ENCODE measurements at places on chromosomes 6 and 20.
A peak's percentile ranks its signal among the peaks of the same experiment; 100 is the strongest.

- no peaks in the 10 kb centered on the region for H3K4me1 ChIP-seq
- H3K36me3 ChIP-seq, result no peaks in the 10 kb centered on the region
- no peak overlapping the region for H3K27ac ChIP-seq
- DNase-seq, result peak; percentile 10
- no peaks in the 10 kb centered on the region for H3K27me3 ChIP-seq
Measured at GRCh38 chr6:97215157-97215769, 67.8 kb downstream of the MMS22L start.

GRCh38 chr6:69368613-69369012 lies 428.2 kb downstream of the LMBRD1 start:
- H3K27me3 ChIP-seq, result no peaks in the 10 kb centered on the region
- no peaks in the 10 kb centered on the region for H3K4me1 ChIP-seq
- no peak overlapping the region for H3K27ac ChIP-seq

- H3K27me3 ChIP-seq, result peaks cover 13% of the 10 kb centered on the region
- H3K27ac ChIP-seq, result no peak overlapping the region
- H3K36me3 ChIP-seq, result no peaks in the 10 kb centered on the region
- no peak for DNase-seq
Measured at GRCh38 chr20:34237942-34238341, 3.3 kb upstream of the ASIP start.

DNA sequence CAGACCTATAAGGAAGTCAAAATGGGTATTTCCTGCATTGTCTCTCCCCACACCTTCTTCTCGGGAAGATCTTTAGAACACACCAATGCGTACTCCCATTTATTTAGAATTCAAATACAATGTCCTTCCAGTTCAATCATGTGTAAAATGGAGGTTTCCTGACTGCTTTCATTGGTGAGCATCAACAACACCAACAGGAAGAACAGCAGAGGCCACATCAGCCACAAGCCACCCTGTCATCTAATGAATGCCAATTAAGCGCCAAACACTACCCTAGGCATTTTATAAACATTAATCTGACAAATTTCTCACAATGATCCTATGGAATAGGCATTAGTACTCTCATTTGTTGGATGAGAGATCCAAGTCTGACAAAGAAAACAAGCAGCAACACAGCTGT lies 68.4 kb upstream of the SMLR1 start:
- no peak for DNase-seq
- no peaks in the 10 kb centered on the region for H3K36me3 ChIP-seq
- H3K27me3 ChIP-seq, result no peaks in the 10 kb centered on the region

- H3K4me1 ChIP-seq, result no peaks in the 10 kb centered on the region
- peaks cover 12% of the 10 kb centered on the region for H3K27me3 ChIP-seq
- no peak overlapping the region for H3K4me3 ChIP-seq
- H3K36me3 ChIP-seq, result no peaks in the 10 kb centered on the region
Measured at GRCh38 chr6:106468935-106469334, 108.4 kb downstream of the CRYBG1 start.

DNA sequence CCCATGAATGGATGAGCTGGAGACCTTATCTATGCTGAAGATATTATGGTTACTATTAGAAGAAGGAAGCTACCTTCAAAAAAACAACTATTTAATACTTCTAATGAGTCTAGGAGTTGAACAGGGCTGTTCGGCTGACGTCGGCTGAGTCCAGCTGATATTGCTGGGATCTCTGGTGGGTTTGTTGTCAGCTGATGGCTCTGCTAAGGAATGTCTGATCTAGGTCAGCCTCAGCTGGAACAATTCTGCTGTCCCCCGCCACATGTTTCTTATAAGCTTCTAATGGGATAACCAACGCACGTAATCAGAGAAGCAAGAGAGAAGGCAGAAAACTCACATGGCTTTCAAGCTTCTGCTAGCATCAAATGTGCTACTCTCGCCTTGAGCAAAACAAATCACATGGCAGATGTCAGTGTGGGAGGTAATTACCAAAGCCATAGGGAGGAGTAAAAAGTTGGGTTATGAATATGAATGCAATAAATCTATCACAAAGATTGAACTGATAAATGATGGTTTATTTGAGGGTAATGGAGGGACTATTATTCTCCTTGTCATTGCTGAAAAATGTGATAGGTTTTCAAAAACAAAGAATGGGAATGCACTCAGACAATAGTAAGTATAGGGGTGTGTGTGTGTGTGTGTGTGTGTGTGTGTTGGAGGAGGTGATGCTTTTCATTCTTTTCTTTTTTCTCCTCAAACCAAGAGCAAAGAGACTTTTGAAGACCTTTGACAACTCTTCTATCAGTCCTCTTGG lies 71.5 kb downstream of the BTBD3 start:
- no peak overlapping the region for H3K27ac ChIP-seq
- no peaks in the 10 kb centered on the region for H3K27me3 ChIP-seq
- H3K4me1 ChIP-seq, result peaks cover 22% of the 10 kb centered on the region
- no peak for DNase-seq

GRCh38 chr6:149876241-149876933 lies 12.2 kb upstream of the LRP11 start:
- H3K27me3 ChIP-seq, result no peaks in the 10 kb centered on the region
- DNase-seq, result no peak
- H3K36me3 ChIP-seq, result no peaks in the 10 kb centered on the region
- no peak overlapping the region for H3K27ac ChIP-seq
- no peak overlapping the region for H3K4me3 ChIP-seq
- no peaks in the 10 kb centered on the region for H3K4me1 ChIP-seq

- H3K4me1 ChIP-seq, result peaks cover 78% of the 10 kb centered on the region
- H3K4me3 ChIP-seq, result no peak overlapping the region
- H3K36me3 ChIP-seq, result no peaks in the 10 kb centered on the region
- no peaks in the 10 kb centered on the region for H3K27me3 ChIP-seq
- H3K27ac ChIP-seq, result no peak overlapping the region
Measured at GRCh38 chr20:536426-537010, 7.1 kb downstream of the CSNK2A1 start.
